ENCODE measurements at places on chromosomes 16 and 17. TPM values are rescaled to one million over a fixed set of nuclear protein-coding genes. Genes with fewer than 3 reads are reported as not detected.

GRCh38 chr17:81977211-81977808 lies at the start of gene ASPSCR1:
Gene ASPSCR1 (plus strand): TSS chr17:81977629. CDS start chr17:81977647, 18 bp downstream.
- DNase-seq, result peak; percentile 92
- H3K27me3 ChIP-seq, result no peaks in the 10 kb centered on the region
- no peaks in the 10 kb centered on the region for H3K36me3 ChIP-seq
- H3K4me1 ChIP-seq, result peaks cover 6% of the 10 kb centered on the region
- peak within 1 kb of the TSS; percentile 89 for H3K27ac ChIP-seq

CETP gene
- total RNA-seq, result 24.0 TPM

DNA sequence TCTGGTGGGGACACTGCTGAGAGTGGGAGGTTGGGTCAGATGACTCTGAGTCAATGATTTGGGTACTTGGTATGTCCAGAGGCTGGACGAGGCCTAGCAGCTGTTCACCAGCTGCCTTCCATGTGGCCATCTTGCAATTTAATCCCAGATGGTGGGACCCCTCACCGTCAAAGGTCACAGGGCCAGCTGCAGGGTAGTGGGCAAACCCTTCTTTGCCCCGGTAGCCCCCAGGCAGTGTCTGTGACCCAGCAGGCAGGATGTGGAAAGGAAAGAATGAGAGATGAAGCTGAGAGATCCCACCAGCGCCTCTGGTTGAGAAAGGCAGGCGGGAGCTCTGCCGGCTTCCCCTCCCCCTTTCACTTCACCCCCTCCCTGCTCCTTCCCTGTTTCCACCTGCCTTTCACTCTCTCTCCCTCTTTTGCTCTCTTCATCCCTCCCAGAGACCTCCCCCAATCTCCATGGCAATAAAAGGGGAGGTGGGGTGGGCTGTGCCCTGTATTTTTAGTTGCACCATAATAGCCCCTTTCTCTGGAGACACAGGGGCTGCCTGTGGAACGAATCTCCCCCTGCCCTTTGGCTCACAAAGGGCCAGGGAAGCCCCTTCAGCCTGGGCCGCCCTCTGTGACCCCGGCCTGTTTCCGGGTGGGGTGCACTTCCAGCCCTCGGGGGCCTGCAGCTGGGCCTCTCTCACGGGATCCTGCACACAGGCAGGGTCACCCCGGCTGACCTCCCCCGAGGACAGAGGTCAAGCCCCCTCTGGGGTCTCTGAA lies 20.2 kb downstream of the CDK5RAP3 start:
- H3K36me3 ChIP-seq, result no peaks in the 10 kb centered on the region
- no peak for DNase-seq
- H3K27me3 ChIP-seq, result no peaks in the 10 kb centered on the region
- H3K4me1 ChIP-seq, result no peaks in the 10 kb centered on the region
- H3K27ac ChIP-seq, result no peak overlapping the region
- H3K4me3 ChIP-seq, result no peak overlapping the region

- no peaks in the 10 kb centered on the region for H3K36me3 ChIP-seq
- H3K27me3 ChIP-seq, result no peaks in the 10 kb centered on the region
- no peaks in the 10 kb centered on the region for H3K4me1 ChIP-seq
- DNase-seq, result no peak
- no peak overlapping the region for H3K4me3 ChIP-seq
These were observed 8.3 kb downstream of the OTOP3 start for GRCh38 chr17:74943808-74944522.

KPNA2 gene
- 61.1 TPM for total RNA-seq

- DNase-seq, result no peak
- no peak overlapping the region for H3K27ac ChIP-seq
- no peak overlapping the region for H3K4me3 ChIP-seq
- no peaks in the 10 kb centered on the region for H3K27me3 ChIP-seq
- no peaks in the 10 kb centered on the region for H3K36me3 ChIP-seq
These were observed 157.3 kb downstream of the KIF2B start for GRCh38 chr17:53979991-53980390.

EIF5A gene
- 206 TPM for total RNA-seq

GRCh38 chr17:41844971-41845370 lies 7.3 kb downstream of the KLHL10 start:
- H3K27ac ChIP-seq, result no peak overlapping the region
- H3K4me3 ChIP-seq, result no peak overlapping the region
- no peaks in the 10 kb centered on the region for H3K4me1 ChIP-seq
- no peak for DNase-seq

DNA sequence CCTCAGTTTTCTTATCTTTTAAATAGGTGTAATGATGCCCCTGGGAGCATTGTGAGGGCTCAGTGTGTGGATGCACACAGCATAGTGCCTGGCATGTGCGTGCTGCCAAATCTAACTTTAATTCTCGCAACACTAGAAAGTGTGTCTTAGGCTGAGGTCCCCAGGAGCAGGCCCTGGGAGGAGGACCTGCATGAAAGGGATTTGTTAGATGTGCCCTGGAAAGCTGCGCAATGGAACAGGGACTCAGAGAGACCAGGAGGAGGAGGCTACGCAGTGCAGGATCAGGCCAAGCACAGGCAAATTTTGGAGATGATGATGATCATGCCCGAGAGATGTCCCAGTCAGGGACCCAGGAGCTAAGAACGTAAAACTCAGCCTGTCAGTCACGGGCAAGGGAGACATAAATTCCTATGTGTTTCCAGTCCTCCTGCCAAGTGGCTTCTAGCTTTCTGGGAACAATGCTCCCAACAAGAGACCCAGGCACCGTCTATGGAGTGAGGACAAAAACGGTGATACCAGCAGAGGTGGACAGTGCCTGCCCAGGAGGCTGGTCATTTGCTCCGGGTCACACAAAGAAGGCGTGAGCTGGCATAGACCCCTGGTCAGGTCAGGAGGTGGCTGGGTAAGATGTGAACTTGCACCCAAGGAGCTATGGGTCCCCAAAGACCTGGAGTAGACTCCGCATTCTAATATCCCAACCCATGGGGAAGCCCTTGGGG lies 352.2 kb upstream of the TNRC6C start:
- no peak overlapping the region for H3K27ac ChIP-seq
- no peaks in the 10 kb centered on the region for H3K4me1 ChIP-seq
- no peaks in the 10 kb centered on the region for H3K36me3 ChIP-seq

MFAP4 gene
- 2.1 TPM for total RNA-seq

GRCh38 chr17:12510535-12510934 lies 155.2 kb upstream of the MYOCD start:
- H3K36me3 ChIP-seq, result no peaks in the 10 kb centered on the region
- no peak for DNase-seq
- no peak overlapping the region for H3K4me3 ChIP-seq
- H3K27me3 ChIP-seq, result no peaks in the 10 kb centered on the region
- H3K27ac ChIP-seq, result no peak overlapping the region
- no peaks in the 10 kb centered on the region for H3K4me1 ChIP-seq

All from liver (tissue), 10 donors.